ENCODE measurements at places on chromosomes 7 and 10. TPM values are rescaled to one million over a fixed set of nuclear protein-coding genes. Genes with fewer than 3 reads are reported as not detected.

DNA sequence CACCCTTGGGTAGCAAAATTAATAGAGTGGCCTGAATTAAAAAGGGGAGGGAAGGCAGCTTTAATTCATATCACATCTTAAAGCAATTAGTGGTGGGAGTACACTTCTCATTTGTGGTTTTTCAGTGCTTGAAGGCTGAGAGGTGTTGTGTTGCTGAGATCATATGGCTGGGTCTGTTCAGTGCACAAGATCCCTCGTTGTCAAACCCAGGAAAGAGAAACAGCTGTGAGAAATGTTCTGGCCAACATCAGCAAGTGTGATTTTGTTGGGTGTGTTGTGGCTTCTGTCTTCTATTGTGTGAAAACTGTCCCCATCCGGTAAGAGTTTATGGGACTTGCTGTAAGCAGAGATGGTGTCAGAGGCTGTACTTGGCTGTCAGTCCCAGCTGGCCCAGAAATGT lies 197.9 kb upstream of the BMPER start:
- DNase-seq, result peak; percentile 58

- peak; percentile 80 for DNase-seq
These were observed 34.8 kb downstream of the ITGB8 start for GRCh38 chr7:20365486-20365885.

DNA sequence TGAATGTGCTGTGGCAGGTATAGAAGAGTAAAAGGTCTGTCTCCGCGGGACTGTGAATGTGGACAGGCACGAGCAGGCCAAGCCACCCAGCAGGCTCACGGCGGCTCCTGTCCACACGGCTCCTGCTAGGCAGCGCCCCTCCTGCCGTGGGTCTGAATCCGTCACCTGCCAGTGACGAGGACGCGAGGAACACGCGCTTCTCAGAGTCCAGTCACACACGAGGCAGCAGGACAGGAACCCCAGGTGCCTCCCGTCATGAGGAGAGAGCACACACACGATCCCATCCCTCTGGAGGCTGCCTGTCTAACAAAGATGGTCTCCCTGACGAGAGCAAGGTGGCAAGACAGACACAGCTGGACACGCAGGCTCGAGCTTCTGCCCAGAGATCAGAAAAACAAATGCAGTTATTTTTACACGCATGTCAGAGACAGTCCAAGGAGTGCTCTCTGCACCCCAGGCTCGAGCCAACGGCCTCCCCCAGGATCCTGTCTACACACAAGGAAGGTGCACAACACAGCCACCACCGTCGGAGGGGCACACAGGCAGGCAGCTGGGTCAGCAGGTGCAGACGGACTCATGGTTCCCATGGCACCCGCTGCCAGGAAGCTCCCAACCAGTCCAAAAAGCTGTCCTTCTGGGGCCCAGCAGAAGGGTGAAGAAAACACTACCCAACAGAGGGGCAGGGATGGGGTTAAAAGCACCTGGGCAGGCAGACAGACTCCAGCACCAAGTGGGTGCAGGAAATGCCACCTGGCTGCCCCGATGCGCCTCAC lies 103.2 kb downstream of the MAD1L1 start:
- no peak for DNase-seq

- no peak for DNase-seq
These were observed 59.8 kb downstream of the VAX1 start for GRCh38 chr10:117078168-117078837.

DNA sequence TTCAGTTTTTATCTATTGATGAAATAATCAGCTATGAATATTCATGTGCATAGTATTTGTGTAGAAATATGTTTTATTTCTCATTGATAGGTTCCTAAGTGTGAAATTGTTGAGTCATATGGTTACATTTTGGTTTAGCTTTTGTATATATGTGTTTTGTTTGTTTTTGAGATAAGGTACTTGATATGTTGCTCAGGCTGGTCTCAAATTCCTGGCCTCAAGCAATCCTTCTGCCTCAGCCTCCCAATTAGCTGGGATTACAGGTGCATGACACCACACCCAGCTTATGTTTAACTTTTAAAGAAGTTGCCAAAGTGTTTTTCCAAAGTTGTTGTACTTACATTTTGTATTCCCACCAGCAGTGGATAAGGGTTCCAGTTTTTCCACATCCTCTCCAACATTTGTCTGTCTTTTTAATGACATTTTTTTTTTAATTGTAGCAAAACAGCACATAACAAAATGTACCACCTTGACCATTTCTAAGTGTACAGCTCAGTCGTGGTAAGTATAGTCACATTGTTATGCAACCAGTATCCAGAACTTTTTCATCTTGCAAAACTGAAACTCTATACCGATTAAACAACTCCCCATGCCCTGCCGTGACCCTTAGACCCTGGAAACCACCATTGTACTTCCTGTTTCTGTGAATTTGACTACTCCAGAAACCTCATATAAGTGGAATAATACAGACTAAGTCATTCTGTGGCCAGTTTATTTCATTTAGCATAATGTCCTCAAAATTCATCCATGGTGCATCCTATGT lies 12.6 kb upstream of the UBE2D1 start:
- peak; percentile 43 for DNase-seq

DNA sequence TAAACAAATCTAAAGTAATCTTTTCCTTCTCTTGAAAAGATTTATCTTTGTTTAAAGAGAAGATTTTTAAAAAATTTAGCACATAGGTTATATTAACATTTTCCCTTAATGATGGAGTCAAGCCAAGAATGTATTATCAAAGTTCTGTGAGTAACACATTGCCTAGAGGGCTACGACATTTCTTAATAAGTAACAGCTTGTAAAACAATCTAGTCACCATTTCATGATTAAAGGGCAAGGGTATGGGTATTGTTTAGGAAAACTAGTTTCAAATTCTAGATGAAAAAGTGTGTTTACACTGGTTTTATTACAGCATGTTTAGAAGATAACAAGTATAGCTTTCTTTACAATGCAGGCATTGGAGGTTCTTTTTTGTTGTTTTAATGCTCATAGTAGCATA lies 28.6 kb upstream of the LAMB4 start:
- DNase-seq, result no peak

- DNase-seq, result no peak
These were observed 955.3 kb downstream of the REEP3 start for GRCh38 chr10:64476506-64476905.

DNA sequence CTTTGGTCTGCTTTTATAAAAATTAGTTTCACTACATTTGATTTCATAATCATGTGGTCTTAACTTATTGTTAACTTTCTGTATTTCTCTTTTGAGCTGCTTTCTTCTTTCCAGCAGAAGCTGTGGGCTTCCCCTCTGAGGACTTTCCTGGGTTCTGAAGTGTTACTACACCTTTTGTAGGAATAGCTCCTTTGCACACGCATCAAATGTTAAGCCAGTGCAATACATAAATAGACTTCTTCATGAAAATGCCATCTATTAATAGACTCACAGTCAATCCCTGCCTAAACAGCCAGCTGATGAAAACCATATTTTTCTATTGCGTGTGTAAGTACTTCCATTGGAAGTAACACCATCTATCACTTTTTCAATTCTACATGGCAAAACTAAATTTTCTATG lies 1.5 kb downstream of the ABCB4 start:
- DNase-seq, result no peak

DNA sequence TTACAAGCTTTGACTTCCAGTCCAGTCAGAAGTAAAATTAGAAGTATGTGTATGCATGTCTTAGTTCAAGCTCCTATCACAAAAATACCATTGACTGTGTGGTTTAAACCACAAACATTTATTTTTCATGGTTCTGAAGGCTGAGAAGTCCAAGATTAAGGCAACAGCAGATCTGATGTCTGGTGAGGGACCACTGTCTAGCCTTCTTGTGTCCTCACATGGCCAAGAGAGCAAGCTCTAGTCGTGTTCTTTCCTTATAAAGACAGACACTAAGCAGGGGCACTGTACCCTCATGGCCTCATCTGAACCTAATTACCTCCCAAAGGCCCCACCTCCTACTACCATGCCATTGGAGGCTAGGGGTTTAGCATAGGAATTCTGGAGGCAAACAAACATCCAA lies 41.3 kb upstream of the ARL4A start:
- peak; percentile 65 for DNase-seq

- DNase-seq, result no peak
These were observed 205.7 kb downstream of the SLC25A13 start for GRCh38 chr7:96116173-96116572.

DNA sequence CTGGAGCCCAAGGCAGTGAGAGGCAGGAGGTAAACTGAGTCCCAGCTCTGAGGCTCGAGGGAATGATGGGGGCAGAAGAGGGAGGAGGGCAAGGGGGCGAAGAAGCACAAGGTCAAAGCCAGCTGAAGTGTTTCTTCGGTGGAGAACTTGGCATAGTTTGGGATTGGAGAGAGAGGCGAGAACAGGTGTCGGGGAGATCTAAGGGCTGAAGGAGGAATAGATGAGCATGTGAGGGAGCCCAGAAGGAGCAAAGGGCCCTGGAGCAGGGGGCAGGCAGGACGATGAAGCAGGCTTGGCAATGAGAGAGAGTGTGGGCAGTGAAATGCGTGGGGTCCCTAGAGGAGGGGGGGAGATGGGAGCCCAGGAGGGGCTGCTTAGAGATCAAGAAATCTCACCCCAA lies 35.9 kb downstream of the SH3PXD2A start:
- no peak for DNase-seq

The EZH2 gene
- total RNA-seq, result 28.5 TPM

The LAMB1 gene
- total RNA-seq, result 157 TPM

Data from RPMI7951 (cell line).